HepG2 (cell line): ENCODE measurements at places on chromosomes 16 and 17. TPM values are rescaled to one million over a fixed set of nuclear protein-coding genes. Genes with fewer than 3 reads are reported as not detected.

DNA sequence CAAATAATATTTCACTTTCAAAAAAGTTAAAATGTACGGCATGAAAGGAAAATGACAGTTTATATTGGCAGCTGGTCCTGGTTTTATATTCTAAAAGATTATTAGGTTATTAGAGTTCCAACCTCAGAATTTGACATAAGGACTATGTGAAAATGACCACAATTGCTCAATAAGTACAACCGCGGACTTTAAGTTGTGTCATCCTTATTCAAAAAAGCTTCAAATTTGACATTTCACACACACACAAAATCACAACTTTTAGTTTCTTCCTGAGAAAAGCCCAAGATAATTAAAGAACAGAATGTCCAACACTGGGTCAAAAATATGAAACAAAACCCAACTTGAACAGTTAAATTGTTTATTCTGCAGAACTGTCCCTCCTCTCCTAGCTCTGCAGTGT is 133.2 kb upstream of the AXIN2 start:
- no peak overlapping the region for H3K4me3 ChIP-seq
- no peaks in the 10 kb centered on the region for H3K27me3 ChIP-seq
- H3K4me1 ChIP-seq = peaks cover 80% of the 10 kb centered on the region
- no peak overlapping the region for H3K27ac ChIP-seq

The MYO15A gene
- total RNA-seq = 0.07 and 0.18 TPM in 2 replicates

- H3K27ac ChIP-seq = no peak overlapping the region
- H3K4me3 ChIP-seq = no peak overlapping the region
- no peaks in the 10 kb centered on the region for H3K36me3 ChIP-seq
Observed at GRCh38 chr17:4327606-4328005, 38.9 kb downstream of the UBE2G1 start.

DNA sequence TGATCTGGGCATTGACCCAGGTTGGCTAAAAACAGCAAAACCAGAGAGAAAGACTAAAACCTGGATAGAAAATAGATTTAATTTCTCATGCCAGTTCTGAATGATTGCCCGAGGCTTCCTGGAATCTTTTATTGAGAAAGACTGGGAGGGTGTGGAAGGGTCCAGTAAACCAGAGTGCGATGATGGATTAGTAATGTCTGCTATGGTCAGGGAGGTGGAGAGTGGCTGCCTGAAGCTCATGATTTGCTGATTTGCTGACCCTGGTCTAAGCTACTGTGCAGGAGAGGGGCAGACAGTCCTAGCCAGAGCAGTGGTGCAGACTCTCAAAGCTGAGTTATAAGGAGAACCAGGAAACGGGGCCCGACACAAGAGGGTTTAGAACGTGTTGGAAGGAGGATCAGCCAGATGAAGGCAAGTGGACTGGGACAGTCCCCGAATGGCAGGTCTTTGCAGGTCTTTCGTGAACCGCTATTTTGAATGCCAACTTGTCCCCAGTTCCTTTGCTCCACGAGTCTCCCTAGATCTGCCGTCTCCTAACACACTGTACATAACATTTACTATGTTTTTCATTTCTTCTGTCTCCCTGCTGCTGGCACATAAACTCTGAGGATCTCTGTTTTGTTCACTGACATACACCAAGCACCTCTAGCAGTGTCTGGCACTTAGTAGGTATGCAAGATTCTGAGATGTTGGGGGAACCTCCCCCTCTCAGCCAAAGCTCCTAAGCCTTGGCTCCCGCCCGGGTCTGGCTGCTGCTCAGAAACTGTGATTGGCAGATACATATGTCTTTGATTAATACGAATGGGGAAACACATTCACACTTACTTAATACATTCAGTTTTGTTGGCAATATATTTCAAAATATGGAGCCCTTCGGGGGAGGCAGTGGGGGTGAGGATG is 237.3 kb upstream of the TNRC6C start:
- no peak for DNase-seq
- no peak overlapping the region for H3K4me3 ChIP-seq
- peaks cover 8% of the 10 kb centered on the region for H3K4me1 ChIP-seq
- H3K27ac ChIP-seq = no peak overlapping the region

DNA sequence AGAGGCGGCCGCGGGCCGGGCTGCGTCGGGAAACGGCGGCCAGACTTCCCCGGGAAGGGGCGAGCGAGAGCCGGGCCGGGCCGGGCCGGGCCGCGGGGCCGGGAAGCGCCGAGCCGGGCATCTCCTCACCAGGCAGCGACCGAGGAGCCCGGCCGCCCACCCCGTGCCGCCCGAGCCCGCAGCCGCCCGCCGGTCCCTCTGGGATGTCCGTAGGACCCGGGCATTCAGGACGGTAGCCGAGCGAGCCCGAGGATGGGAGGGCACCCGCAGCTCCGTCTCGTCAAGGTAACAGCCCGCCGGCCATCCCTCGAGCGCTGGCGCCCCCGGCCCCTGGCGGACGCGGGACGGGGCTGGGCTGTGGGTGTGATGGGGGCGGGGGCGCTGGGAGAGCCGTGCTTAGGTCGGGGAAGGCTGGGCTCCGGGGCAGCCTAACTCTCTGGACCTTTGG is at the start of gene CRHR1:
CRHR1 (plus strand) TSS at position 28 of the 448 bp plus-strand sequence; CDS start at position 253, 225 bp downstream.
- no peak within 1 kb of the TSS for H3K27ac ChIP-seq
- H3K27me3 ChIP-seq = peaks cover 86% of the 10 kb centered on the region
- peaks cover 15% of the 10 kb centered on the region; the same call in 1 of the 2 replicates for H3K4me1 ChIP-seq
- no peak for DNase-seq
- peak within 1 kb of the TSS; percentile 48 for H3K4me3 ChIP-seq

DNA sequence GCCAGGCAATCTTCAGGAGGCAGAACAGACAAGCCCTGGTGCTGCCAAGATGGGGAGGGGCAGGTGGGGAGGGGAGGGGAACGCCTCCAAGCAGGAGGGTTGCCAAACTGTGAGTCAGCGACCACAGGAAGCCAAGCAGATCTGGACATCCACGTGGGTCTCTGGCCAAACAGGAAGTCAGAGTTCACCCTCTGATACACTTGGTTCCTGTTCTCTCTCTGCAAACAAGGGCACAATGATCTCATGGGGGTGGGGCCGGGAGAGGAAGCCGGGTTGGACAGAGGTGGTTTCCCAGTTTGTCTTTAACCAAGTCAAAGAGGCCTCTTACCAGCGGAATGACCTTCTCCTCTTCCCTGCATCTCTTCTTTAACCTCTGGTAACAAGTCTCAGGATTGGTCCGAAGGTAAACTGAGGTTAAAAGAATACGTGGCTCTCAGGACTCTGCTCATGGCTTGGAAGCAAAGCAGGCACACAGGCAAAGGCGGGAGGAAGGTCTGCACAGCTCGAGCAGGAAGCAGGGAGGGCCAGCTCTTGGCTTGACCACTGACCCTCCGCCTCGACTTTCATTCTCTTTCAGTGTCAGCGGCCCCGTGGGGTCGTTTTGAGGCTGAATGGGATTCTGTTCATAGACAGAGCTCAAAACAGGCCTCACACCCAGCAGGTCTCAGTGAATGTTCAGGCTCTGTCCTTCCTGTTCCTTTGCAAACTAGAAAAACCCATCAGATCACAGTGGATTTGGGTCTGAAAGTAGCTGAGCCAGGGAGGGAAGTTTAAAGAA is 32.9 kb downstream of the TK2 start:
- H3K36me3 ChIP-seq = no peaks in the 10 kb centered on the region
- H3K4me3 ChIP-seq = peak overlapping the region; percentile 67
- no peaks in the 10 kb centered on the region for H3K27me3 ChIP-seq
- peak overlapping the region; percentile 99 for H3K27ac ChIP-seq

The KRTAP3-1 gene
- total RNA-seq = 0.29 and 0.81 TPM in 2 replicates

The TEX19 gene
- 1.3 and 1.8 TPM in 2 replicates for total RNA-seq

GRCh38 chr17:83178533-83179304 is 99.3 kb downstream of the METRNL start:
- DNase-seq = no peak
- no peak overlapping the region for H3K4me3 ChIP-seq
- H3K27ac ChIP-seq = no peak overlapping the region
- H3K27me3 ChIP-seq = peaks cover 21% of the 10 kb centered on the region
- peaks cover 21% of the 10 kb centered on the region for H3K4me1 ChIP-seq
- no peaks in the 10 kb centered on the region for H3K36me3 ChIP-seq

DNA sequence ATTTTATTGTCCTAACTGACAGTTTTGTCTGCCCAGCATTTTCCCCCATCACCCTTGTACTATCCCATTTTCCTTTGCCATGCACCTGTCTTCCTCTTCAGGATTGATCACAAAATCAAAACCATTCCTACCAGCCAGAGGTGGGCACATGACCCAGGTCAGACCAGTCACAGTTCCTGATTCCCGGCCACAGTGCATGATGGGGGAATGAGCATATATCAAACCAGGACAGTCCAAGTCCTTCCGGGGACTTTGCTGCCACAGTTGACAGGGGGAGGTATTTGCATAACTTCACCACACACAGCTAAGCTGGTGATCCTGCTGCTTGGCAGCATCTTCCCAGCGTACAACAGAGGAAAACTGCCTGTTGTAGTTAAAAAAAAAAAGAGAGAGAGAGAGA is 493.9 kb downstream of the WWOX start:
- no peak overlapping the region for H3K4me3 ChIP-seq
- no peak overlapping the region for H3K27ac ChIP-seq
- peak; percentile 30 for DNase-seq
- H3K36me3 ChIP-seq = no peaks in the 10 kb centered on the region

The EFCAB13 gene
- 0.71 and 0.73 TPM in 2 replicates for total RNA-seq

GRCh38 chr17:73478768-73479424 is 165.3 kb downstream of the SDK2 start:
- H3K4me3 ChIP-seq = no peak overlapping the region
- H3K27me3 ChIP-seq = peaks cover 66% of the 10 kb centered on the region
- no peaks in the 10 kb centered on the region for H3K4me1 ChIP-seq
- no peaks in the 10 kb centered on the region for H3K36me3 ChIP-seq
- H3K27ac ChIP-seq = no peak overlapping the region

- no peaks in the 10 kb centered on the region for H3K36me3 ChIP-seq
- no peaks in the 10 kb centered on the region for H3K4me1 ChIP-seq
- H3K4me3 ChIP-seq = no peak overlapping the region
- H3K27me3 ChIP-seq = no peaks in the 10 kb centered on the region
- no peak for DNase-seq
Observed at GRCh38 chr17:20236578-20237227, 227.5 kb downstream of the SPECC1 start.
